Muscle of back (tissue), 13 donors: ENCODE measurements at places on chromosomes 16 and 17.
A peak's percentile ranks its signal among the peaks of the same experiment; 100 is the strongest.

DNA sequence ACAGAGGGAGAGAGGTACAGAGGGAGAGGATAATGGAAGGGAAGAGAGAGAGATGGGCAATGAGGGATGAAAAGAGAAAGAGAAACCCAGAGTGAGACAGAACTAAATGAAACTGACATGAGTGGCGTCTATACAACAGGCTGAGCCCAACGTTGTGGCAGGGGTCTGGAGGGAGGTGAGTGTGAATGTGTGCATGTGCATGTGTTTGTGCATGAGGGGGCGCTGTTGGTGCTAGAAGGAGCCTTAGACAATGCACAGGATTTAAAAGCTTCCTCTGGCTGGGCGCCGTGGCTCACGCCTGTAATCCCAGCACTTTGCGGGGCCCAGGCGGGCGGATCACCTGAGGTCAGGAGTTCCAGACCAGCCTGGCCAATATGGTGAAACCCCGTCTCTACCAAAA lies 454.8 kb upstream of the CDH11 start:
- DNase-seq: no peak

DNA sequence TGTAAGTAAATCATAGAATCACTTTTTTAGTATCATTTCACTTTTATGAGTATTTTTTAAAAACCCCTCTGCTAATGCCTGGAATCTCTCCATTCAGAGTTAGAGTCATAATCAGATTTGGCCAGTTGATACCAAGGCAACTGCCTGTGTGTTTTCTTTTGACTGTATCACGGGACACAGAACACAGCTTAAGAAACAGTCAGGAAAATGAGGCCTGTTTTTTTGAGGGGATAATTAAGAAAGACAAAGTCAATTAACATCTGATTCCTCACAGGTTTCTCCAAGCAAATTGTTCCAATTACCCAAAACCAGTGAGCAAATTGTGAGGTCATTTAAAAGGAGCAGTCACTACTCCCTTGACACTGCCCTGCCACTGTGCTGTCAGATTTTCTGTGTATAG lies 944.5 kb upstream of the SOX9 start:
- DNase-seq: no peak

- no peak for DNase-seq
Observed at GRCh38 chr17:65047941-65048340, 8.6 kb downstream of the GNA13 start.

- no peak for DNase-seq
Observed at GRCh38 chr16:50625374-50625773, 55.7 kb downstream of the SNX20 start.

DNA sequence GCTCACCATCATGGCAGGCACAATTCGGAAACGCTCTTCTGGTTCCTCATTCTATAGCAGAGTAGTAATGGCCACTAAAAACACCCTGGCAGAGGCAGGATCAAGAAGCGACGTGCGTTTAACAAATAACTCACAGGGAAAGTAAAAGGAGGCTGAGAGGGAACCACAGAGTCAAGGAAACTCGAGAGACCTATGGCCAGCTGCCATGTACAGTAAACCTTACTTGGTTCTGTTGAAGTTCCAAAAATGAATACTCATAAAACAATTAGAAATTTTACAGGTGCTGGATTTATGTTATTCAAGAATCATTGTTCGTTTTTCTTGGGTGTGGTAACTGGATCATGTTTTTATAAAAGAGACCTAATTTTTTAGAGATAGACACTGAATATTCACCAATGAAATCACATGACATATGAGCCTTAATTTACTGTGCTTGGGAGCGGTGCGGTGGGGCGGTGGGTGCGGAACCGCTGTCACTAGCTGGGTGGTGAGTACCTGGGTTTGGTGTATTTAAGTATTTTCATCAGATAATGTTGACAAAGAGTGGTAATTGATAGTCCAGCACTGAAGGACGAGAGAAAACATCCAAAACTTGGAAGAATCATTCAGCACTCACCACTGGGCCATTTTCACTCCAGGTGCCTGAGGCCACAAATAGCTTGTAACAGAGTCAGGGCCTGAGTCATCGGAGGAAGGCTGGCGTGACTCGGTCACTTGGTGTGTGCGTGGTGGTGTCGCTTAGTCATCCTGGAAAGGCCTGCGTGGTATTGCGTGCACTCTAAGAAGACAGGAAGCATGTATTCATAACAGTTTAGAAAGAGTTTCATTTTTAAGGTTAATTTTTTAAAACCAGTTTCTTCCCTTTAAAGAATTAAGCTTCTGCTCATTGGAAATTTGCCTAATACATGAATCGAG lies 135.4 kb upstream of the CHMP6 start:
- no peak for DNase-seq

DNA sequence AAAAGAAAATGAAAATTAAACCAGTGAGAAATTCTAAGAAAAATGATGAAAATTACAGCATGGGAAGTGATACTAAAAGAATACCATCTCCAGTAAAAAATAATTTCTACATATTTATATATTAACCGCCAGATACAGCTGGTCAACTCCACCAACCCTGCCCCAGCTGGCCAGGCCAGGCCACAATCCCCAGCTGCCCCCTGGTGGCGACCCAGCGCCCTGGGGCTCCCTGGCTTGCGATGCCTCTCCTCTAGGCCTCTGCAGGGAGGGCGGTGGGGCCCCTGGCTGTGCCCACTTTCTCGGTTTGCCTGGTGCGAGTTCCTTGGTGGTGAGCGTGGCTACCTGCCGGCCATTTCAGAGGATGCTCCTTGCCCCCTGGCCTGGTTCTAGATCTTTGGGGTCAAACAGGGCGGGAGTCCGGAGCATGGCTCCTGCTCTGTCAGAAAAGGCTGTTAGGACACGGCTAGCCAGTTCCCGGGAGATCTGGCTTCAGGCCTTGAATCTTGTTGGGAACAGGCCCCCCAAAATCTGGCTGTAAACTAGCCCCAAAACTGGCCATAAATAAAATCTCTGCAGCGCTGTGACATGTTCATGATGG lies 14.5 kb downstream of the GLIS2 start:
- no peak for DNase-seq

- no peak for DNase-seq
Observed at GRCh38 chr16:51231702-51232101, 80.6 kb upstream of the SALL1 start.

- peak; percentile 42 for DNase-seq
Observed at GRCh38 chr17:15291674-15292361, 26.7 kb upstream of the PMP22 start.

DNA sequence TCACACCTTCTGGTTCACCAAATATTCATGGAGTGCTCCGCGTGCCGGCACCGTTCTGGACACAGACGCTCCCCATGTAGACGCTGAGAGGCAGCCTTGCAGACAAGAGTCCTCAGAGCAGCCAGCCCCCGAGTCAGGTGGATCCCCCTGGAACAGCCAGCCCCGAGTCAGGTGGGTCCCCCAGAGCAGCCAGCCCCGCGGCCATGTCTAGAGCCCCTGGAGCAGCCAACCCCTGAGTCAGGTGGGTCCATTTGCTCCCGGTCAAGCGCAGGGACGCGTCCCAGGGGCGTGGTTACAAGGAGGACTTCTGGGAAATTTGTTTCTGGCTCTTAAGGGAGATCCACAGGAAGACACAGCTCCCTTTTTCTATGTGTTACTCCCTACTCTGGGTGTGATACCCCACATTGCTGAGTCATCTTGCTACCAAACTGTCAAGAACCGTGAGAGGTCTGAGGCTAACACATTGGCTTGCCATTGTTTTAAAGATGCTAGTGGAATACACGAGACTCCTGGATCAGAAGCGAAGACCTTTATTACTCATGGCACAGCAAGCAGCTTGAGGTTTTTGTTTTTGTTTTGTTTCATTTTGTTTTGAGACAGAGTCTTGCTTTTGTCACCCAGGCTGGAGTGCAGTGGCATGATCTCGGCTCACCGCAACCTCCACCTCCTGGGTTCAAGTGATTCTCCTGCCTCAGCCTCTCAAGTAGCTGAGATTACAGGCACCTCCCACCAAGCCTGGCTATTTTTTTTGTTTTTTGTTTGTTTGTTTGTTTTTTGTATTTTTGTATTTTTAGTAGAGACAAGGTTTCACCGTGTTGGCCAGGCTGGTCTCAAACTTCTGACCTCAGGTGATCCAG lies 43.3 kb upstream of the CBFA2T3 start:
- no peak for DNase-seq

GRCh38 chr17:29066606-29067005 lies 23.7 kb downstream of the PIPOX start:
- no peak for DNase-seq

- no peak for DNase-seq
Observed at GRCh38 chr17:56602292-56603130, 9.0 kb downstream of the NOG start.

- no peak for DNase-seq
Observed at GRCh38 chr16:10081201-10081940, 100.9 kb downstream of the GRIN2A start.

- DNase-seq: no peak
Observed at GRCh38 chr16:61002479-61003204, 1033.6 kb downstream of the CDH8 start.

- DNase-seq: no peak
Observed at GRCh38 chr17:8520981-8521380, 85.3 kb downstream of the NDEL1 start.

DNA sequence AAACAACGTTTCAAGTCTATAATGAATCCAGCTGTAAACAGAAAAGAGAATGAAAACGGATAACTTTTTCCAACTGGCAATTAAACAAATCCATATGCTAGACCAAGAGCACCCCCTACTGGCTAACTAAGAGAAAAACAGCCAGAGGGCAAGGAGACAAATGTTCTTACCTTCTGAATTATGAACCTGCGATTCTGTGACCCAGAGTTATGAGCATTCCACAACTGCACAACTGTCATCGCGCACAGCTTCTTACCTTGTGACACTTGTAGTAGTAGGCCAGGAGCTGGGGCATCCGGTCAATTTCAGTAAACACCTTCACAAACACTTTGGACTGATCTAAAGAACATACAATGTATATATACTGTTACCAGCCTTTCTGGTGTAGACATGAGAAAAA lies 18.6 kb downstream of the COG7 start:
- peak; percentile 74 for DNase-seq

DNA sequence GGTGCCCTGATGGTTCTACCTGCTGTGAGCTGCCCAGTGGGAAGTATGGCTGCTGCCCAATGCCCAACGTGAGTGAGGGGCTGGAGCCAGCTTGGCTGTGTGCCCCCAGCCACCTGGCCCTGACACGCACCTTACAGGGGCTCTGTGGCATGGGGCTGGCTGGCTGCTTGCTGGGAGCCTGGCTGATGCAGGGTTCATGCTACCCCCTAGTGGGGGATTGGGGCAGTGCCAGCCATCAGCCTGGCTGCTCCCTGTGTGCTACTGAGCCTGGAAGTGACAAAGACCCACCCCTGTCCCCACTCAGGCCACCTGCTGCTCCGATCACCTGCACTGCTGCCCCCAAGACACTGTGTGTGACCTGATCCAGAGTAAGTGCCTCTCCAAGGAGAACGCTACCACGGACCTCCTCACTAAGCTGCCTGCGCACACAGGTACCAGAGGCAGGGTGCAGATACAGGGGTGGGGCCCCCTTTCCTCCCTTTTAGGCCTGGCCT lies 5.7 kb downstream of the GRN start:
- DNase-seq: no peak

DNA sequence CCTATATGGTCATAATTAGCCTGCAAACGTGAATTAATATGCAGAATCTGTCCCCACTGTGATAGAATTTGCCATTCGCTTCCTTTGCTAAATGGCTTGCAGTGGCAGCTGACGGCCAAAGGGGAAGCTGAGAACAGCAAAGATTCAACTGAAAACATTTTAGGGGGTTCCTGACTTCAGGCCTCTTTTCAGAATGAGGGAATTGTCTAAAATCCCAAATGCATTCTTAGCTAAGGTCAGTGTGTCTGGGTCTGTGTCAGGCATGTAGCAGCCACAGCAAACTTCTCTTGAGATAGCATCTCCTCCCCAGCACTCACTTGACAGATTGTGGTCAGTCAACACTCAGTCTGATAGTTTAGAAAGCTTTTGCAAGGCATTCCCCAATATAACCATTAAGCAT lies 701.1 kb downstream of the WWOX start:
- DNase-seq: no peak

GRCh38 chr16:87970186-87970585 lies 19.0 kb downstream of the BANP start:
- no peak for DNase-seq

DNA sequence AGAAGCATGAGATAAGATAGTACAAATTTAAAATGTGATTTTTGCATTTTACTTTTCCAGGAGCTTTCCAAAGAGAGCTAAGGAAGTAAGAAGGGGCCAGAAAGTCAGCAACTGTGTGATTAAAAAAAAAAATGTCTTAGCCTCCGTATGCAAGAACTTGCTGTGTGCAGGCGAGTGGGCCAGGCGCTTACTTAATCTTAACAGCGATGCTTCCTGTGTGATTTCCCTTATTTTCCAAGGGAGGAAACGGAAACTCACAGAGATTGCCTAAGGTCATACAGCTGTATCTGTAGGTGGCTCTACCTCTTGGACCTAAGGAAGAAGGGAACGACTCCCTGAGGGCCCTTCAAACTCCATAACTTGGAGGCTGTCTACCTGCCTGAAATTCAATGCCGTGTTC lies 11.1 kb downstream of the HS3ST3B1 start:
- no peak for DNase-seq

- no peak for DNase-seq
Observed at GRCh38 chr17:2064147-2064489, 9.2 kb downstream of the HIC1 start.

GRCh38 chr16:72195609-72196008 lies 23.7 kb upstream of the PMFBP1 start:
- DNase-seq: no peak

- no peak for DNase-seq
Observed at GRCh38 chr16:30567991-30568638, 3.4 kb downstream of the ZNF688 start.

- DNase-seq: no peak
Observed at GRCh38 chr17:29577001-29577370, 8.5 kb downstream of the TP53I13 start.

- DNase-seq: no peak
Observed at GRCh38 chr16:7324321-7324720, 8.3 kb upstream of the RBFOX1 start.

DNA sequence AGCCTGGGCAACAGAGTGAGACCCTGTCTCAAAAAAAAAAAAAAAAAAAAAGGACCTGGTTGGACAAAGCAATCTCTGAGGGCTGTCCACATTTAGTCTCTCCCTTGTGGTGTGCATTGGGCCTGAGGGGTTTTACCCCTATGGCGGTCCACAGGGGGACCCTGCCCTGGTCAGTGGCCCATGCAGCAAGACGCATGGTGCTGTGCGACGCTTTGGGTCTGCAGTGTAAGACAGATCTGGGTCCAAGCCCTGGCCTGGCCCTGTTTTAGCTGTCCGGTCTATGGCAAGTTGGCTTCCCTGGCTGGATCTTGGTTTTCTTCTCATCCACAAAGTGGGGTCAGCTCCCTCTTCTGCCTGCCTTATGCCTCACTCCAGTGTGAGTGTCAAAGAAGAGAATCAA lies 123.2 kb upstream of the NLRP1 start:
- no peak for DNase-seq

- DNase-seq: no peak
Observed at GRCh38 chr17:2054512-2055291, at the start of gene HIC1. HIC1 (plus strand) TSS chr17:2055103; CDS start chr17:2056691, 1,588 bp downstream.
